ENCODE measurements at places on chromosomes 4 and X.

GRCh38 chr4:182913036-182913435 lies 4.2 kb downstream of the DCTD start:
- DNase-seq, result no peak

GRCh38 chr4:56082829-56083228 lies 134.1 kb downstream of the CEP135 start:
- DNase-seq, result no peak

DNA sequence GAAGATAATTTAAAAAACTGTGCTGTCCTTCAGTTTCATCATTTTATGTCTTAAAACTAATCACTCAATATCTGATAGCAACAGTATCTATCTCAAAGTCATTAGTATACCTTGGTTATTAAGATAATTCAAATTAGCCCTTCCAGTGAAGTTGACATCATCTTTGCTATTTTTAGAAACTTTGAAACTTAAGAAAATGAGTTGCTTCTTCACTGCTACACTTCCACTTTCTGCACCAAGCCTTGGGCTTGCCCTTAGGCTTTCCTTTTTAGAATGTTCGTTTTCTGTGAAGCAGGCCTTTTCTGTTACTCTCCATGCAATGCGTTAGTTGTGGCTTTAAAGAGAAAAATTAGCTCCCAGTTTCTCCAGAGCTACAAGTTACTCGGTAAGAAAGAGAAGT lies 4.4 kb upstream of the VAMP7 start:
- DNase-seq, result no peak

- DNase-seq, result no peak
Observed at GRCh38 chr4:73487233-73487632, 5.7 kb downstream of the AFM start.

GRCh38 chrX:87895421-87895820 lies 377.8 kb downstream of the KLHL4 start:
- no peak for DNase-seq

DNA sequence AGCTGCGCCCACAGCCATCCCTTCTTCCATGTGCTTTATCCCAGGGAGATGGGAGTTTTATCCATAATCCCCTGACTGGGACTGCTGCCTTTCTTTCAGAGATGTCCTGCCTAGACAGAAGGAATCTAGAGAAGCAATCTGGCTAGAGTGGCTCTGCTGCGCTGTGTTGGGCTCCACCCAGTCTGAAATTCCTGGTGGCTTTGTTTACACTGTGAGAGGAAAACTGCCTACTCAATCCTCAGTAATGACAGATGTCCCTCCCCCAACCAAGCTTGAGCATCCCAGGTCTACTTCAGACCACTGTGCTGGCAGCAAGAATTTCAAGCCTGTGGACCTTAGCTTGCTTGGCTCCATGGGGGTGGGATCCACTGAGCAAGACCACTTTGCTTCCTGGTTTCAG lies 116.9 kb upstream of the AR start:
- DNase-seq, result no peak

- DNase-seq, result no peak
Observed at GRCh38 chr4:136306361-136306760, 1225.9 kb downstream of the PCDH18 start.

DNA sequence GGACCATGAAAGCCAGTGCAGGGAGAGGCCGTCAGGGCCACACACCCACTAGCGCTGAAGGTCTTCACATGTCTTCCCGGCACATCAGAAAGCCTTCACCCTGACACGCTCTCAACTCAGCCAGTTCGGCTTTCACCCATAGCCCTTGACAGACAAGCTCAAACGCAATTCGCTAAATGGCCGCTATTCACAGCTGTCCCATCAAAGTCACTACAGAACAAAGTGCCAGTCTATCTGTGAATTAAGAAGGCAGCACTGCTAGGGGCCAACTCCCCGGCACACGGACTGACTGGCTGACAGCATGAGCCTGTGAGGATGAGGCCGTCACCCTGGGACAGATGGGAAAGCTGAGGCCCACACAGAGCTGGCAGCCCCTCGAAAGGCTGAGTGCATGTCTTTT lies 45.7 kb downstream of the ACOX3 start:
- no peak for DNase-seq

GRCh38 chr4:75678473-75678872 lies 5.3 kb upstream of the G3BP2 start:
- no peak for DNase-seq
